ENCODE measurements at places on chromosomes 2 and 18.

GRCh38 chr2:152334701-152335015 is 316 bp upstream of the FMNL2 start:
- no peak for DNase-seq

GRCh38 chr2:103669531-103669930 is 907.7 kb downstream of the TMEM182 start:
- no peak for DNase-seq

DNA sequence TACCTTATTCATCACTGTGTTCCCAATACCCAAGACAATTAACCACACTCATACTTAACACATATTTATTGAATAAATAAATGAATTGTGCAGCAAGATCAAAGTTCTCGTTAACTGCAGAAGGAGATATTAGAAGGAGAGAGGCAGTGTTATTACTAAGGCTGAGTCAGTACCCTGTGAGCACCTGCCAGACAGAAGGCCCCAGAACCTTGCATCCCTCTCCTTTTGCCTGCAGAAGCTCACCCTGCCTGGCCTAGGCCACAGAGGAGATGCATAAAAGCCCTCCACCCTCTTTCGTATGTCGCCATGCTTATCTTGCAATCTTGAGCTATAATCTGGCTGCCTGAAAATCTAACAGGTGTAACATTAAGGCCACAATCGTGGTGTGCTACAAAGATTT is 20.5 kb upstream of the RNF149 start:
- DNase-seq = no peak

DNA sequence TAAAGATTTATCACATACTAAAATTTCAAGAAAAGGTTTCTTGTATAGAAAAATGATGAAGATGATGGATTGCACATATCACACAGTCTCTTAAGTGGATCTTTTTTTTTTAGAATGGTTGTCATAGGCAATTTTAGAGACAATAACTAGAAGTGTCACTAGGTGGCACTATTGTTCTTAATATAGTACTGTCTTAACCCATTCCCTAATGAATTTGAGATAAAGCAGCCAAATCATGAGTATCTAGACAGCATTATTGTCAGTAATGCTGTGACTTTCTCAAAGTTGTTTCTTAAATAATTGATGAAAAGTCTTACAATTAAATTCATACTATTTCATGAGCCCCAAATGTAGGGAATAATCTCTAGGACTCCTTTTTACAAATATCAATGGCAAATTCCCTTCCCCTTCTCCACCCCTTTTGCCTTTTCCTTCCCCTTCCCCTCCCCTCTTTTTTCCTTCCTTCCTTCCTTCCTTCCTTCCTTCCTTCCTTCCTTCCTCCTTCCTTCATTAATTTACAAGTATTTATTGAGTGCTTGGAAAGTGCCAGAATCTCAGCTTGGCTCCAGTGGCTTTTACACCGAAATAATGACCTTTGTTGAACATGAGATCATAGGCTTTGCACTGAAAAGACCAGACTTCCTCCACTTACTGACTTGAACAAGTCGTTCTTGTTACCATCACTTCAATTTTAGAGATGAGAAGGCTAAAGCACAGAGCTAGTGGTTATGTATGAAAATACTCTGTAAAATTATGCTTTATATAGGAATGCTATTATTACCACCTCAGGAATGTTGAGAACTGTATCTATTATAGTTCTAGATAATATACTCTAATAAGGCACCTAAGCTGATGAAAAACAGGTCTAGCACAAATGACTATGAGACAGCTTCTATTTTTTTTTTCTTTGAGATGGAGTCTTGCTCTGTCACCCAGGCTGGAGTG is 19.8 kb downstream of the MYL12B start:
- DNase-seq = no peak

DNA sequence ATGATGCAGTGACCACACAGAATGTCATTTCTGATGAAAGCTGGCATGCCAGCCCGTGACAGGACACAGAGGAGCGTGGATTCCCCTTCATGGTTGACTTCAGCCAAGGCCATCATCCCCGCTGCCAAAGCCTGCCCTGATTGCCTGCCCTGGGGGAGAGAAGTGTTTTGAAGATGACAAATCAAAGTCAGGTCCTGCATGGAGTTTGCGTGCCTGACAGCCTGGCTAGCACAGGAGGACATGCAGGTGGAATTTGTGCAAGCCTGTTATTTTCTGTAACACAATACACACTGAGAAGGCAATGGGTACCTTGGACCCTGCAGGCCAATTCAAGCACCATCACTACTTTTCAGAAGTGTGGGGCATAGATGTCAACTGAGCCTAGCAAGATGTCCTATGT is 5.4 kb upstream of the IL1R2 start:
- DNase-seq = no peak

DNA sequence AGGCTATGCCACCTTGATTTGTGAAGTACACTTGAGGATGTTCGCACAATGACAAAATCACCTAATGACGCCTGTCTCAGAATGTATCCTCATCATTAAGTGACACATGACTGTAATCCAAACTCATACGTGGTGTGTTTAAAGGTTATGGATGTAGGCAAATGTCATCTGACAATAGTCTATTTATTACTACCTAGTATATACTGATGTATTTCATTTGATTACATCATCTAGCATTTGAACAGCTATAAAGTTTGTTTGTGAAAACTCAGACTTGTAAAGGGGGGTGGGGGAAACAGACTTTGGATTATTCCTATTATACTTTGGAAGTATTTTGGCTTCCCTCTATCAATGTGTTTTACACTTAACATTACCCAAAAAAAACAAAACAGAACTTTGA is 129.9 kb downstream of the TANC1 start:
- DNase-seq = no peak

GRCh38 chr2:109633284-109633961 is 19.3 kb downstream of the SOWAHC start:
- no peak for DNase-seq

Measured in activated naive CD8-positive, alpha-beta T cell treated with anti-CD3 and anti-CD28 coated beads, Interleukin-2, amount 10 ng/mL, durations not matched to agents 7 days and 5 days (primary cell).